ENCODE measurements at places on chromosomes 1 and 21. TPM values are rescaled to one million over a fixed set of nuclear protein-coding genes. Genes with fewer than 3 reads are reported as not detected.

- no peak for DNase-seq
Measured at GRCh38 chr1:248670003-248670402, 14.7 kb upstream of the OR2T27 start.

The SYTL1 gene
- 1.3 TPM for total RNA-seq

The CFAP74 gene
- total RNA-seq = not detected

DNA sequence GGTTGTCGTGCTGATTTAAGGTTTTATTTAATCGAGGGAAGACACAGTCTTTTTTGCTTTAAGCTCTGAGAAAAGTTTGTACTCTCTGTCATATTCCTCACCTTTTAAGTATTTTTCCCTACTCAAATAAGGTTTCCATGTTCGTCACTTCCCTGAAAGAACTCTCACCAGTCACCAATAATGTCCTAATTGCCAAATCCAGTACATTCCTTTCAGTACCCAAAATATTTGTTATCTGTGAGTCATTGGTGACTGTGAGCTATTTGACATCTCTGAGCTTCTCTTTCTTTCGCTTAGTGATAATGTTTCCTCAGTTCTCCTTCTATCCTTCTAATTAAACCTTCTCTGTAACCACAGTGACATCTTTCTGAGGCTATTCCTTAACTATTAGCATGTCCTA lies 874.2 kb upstream of the ADGRL2 start:
- no peak for DNase-seq

The ZSWIM5 gene
- 0.98 TPM for total RNA-seq

DNA sequence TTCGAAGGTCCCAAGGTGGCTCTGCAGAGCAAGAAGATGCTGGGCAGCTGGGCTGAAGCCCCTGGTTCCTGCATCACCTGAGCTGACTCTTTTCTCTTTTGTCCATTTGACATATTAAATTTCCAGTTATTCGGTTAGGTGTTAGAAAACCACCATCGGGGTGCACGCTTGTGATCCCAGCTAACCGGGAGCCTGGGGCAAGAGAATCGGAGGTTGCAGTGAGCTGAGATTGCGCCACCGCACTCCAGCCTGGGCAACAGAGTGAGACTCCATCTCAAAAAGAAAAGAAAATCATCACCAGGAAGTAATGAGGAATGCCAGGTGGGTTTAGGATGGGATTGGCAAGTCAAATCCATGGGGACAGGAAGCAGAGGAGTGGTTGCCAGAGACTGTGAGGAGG lies 76.3 kb upstream of the ZC3H12A start:
- no peak for DNase-seq

DNA sequence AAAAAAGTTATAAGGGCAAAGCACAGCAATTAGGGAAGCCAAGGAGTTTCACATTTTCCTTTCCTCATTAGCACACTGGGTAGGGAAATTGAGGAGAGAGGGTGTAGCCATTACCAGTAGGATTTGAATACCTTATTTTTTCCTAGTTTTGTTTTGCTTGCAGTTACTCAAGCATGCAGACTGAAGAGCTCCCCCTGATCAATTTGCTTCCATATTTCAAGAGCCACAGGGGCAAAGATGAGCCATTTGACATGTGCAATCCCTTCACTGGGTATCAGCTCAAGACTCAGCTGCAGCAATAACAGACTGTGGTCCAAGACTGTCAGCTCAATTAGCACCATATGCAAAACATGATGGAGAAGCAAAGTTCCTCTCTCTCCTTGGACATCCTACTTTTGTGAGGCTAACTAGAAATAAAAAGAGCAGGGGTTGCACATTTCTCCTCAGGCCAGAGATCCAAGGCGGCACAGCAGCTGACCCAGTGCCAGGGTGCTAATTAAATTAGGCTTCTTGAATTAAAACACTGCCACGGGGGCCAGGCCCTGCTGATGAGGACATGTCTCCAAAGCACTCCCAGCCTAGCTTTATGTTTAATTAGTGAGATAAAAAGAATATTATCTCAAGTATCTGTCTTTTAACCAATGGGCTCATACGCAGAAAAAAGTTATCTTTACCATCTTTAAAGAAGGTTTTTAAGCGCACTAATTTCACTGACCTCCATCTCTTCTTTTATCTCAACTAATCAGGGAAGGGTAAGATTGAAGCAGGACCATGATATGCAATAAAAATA lies 36.7 kb upstream of the LRRC53 start:
- DNase-seq = no peak

The TSPAN2 gene
- total RNA-seq = 2.1 TPM

GRCh38 chr1:28751315-28752060 lies 14.7 kb downstream of the YTHDF2 start:
- no peak for DNase-seq

DNA sequence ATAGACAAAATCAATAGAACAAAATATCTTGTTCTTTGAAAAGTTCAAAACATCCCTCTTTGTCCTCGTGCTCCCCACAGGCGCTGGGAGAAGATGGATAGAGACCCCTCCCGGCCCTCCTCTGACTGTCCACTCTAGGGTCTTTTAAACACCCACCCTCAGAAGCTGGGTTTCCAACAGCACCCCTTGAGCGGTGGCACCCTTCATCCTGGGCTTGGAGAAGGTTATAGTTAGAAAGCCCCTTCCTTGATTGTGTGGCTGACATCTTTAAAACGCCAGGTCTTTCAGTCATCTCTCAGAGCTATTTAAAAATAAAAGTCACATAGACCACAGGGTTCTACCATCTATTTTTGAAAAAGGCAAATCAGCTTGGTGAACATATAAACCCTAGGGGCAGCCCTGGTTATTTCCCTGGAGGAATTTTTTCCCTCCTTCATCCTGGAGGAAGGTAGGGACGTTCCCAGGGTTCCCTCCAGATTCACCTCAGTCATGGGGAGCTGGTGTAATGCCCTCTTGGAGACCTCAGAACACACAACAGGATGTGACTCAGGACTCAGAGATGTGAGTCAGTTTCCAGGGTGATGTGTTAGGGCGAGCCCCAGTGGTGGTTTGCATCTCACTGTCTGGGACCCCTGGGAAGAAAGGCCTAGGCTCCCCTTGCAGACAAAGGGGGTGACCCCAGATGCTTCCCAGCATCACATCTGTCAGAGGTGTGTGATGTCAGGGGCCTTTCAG lies 138.5 kb downstream of the CLIC6 start:
- DNase-seq = no peak

DNA sequence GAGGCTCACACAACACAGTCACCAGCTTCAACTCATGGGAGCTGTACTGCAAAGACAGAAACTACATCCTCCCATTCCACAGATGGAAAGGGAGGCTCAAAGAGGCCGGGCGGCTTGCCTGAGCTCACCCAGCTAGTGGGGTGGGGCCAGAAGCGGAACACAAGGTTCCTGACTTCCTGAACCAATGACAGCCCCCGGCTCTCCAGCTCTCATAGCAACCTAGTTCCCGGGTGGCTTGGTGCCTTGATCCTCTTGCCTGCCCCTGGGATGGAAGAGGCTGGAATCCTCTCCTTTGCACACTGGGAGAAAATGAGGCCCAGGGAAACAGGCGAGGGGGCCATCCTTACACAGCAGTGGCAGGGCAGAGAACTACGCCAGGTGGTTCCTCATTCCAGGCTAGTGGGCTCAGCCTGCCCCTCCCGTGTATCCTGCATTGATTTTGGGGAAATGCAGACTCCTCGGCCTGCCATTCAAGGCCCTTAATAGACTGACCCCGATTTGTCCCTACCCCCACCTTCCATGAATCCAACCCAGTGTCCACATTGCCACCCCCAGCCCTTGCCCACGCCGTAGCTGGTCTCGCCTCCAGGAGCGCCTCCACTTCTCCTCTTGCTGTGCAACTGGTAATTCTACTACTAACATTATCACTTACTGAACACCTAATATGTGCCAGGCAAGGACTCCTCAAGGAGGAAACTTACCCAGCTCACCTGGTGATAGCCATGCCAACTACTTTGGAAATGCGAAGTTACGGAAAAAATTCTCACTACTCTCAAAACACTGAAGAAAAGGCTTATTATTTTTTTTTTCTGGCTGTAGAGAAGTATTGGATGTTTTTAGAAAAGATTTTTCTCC lies 5.0 kb downstream of the RAP1GAP start:
- no peak for DNase-seq

GRCh38 chr1:39110325-39110851 lies 84.2 kb downstream of the NDUFS5 start:
- DNase-seq = no peak

- no peak for DNase-seq
Measured at GRCh38 chr1:43056981-43057391, 98.3 kb upstream of the SLC2A1 start.

The NME7 gene
- total RNA-seq = 4.8 TPM

The GPR37L1 gene
- total RNA-seq = not detected

GRCh38 chr1:185663332-185663731 lies 70.9 kb upstream of the HMCN1 start:
- DNase-seq = no peak

- no peak for DNase-seq
Measured at GRCh38 chr1:205324781-205325180, 3.2 kb upstream of the NUAK2 start.

The TMPRSS15 gene
- not detected for total RNA-seq

DNA sequence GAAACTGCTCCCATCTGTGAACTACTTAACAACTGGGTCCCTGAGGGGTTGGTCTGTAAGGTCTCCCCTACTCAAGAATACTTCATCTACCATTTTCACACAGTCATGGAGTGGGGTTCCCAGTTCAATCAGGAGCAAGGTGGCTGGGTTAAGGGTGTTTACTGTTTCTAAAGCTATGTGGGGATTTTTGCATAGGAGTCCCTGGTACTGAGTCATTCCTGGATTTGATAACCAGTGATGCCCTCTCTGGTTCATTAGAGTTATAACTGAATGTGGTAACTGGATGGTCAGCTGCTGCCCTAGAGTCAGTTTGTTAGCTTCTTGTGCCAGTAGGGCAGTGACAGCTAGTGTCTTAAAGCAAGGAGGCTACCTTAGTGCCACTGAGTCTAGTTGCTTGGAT lies 29.4 kb upstream of the KCNJ15 start:
- no peak for DNase-seq

DNA sequence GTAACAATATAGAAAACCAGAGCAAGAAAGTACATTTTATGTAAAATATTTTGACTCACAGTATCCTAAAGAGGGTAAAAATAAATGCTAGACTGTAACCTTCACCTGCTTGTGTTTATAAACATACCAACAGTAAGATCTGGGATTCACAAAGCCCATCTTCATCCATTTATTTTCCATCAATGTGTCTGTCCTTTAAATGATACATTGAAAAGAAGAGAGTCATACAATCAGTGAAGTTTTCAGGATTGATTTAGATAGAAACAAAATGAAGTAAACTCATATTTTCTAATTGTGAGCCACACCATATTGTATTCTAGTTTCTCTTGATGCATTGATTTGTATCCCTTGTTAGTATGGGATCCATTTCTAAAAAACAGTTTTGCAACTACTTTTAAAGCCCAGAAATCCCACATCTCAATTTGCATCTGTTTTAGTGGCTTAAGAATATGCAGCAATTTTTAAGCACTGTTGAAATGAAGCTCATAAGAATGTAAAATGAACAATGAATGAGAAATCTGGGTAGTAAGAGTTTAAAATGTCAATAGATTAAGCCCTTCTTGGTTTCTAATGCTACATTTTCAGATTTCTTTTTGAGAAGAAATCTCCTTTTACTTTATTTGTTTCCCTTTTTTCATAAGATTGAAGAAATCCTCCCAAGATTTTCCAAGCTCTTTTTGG lies 548.1 kb upstream of the ADGRL2 start:
- no peak for DNase-seq

GRCh38 chr1:37660664-37661063 lies 26.0 kb upstream of the RSPO1 start:
- DNase-seq = no peak

DNA sequence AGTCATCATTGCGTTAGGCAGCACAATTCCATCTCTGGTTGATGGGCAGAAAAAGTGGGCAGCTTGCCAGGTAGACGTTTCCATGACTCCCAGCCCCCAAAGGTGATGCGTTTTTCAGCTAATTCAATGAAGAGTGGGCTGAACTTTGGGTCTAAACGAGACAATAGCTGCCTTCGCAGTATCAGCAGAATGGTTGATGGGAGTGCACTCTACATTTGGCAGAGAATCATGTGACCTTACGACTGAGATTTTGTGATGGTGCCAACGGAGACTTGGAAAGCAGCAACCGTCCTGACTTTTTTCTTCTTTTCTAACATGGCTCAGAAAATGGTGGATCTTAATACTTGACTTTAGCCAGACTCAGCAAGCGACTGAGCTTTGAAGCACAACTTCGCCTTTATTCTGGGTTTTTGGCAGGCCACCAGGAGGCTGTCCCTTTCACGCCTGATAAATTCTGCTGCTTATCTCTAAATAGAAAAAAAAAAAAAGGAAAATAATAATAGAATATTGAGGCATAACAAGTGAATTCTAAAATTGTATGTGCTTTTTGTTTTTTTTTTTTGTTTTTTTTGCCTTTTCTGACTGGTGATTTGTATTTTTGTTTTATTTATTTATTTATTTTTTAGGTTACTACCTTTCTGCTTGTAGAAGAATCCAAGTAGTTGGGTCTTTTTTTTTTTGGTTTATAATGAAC lies 804.8 kb downstream of the USP25 start:
- DNase-seq = peak; percentile 85

DNA sequence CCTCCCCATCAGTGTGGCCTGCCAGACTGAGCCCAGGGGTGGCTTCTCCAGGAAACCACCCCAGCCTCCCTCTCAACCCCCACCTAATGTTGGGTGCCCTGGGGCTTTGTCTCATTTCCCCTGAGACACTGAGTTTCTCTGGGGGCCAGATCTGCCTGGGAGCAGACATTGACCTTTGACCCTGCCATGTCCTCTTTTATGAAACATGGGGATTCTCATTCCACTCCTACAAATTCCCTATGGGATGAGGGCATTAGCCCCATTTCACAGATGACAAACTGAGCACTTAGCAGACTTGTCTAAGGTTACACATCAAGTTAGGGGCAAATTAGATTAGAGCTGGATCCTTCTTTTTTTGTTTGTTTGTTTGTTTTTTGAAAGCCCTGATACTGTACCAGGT lies 24.1 kb downstream of the RHBG start:
- DNase-seq = no peak

DNA sequence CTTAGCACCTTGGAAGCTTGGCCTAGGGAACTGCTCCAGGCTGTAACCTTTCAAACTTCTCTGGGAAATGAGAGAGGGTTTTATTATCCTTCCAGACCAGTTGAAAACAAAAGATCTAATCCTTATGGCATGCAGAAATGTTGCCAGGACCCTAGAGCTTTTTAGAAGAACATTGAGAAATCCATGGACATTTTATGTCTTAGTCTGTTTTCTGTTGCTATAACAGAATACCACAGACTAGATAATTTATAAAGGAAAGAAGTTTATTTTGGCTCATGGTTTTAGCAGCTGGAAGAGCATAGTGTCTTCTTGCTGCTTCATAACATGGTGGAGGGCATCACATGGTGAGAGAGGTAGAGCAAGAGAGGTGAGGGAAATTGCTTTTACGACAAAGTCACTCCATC lies 25.8 kb downstream of the OSBPL9 start:
- DNase-seq = no peak

The MSH4 gene
- 0.88 TPM for total RNA-seq

- DNase-seq = no peak
Measured at GRCh38 chr1:166956872-166957271, 18.5 kb downstream of the ILDR2 start.

All from psoas muscle (tissue), 8 donors.